Renal pelvis (tissue), 12 donors: ENCODE measurements at places on chromosomes 12 and 14. TPM values are rescaled to one million over a fixed set of nuclear protein-coding genes. Genes with fewer than 3 reads are reported as not detected.

TPPP2 gene
- 4.2 TPM for polyA plus RNA-seq

TMEM132C gene
- 3.0 TPM for polyA plus RNA-seq

RHEBL1 gene
- 2.1 TPM for polyA plus RNA-seq

GRCh38 chr12:31944299-31944698 is 14.9 kb upstream of the RESF1 start:
- no peak for DNase-seq

- peak; percentile 3 for DNase-seq
Observed at GRCh38 chr12:74382983-74383382, 154.7 kb upstream of the ATXN7L3B start.

GRCh38 chr12:49580572-49581535 is 12.9 kb upstream of the MCRS1 start:
- DNase-seq = peak; percentile 88

DNA sequence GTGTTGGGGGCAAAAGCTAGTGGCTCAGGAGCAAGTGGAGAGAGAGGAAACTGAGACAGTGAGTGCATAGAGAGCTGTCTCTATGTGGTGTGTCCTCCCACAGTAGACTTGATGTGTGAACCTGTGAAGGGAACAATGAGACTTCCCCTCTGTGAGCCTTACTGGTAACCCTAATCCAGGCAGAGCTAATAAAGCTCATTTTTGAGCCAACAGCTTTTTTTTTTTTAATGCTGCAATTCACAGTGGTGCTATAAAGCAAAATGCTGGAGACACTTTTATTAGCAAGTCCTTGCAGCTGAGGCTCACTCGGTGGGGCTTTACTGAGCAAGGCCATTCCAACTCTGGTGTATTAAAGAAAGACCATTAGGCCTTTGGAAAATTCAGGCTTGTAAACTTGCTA is 26.9 kb downstream of the FBXW8 start:
- DNase-seq = peak; percentile 88
